Sigmoid colon (tissue), 7 donors: ENCODE measurements at places on chromosomes 16 and 17. TPM values are rescaled to one million over a fixed set of nuclear protein-coding genes. Genes with fewer than 3 reads are reported as not detected.

DNA sequence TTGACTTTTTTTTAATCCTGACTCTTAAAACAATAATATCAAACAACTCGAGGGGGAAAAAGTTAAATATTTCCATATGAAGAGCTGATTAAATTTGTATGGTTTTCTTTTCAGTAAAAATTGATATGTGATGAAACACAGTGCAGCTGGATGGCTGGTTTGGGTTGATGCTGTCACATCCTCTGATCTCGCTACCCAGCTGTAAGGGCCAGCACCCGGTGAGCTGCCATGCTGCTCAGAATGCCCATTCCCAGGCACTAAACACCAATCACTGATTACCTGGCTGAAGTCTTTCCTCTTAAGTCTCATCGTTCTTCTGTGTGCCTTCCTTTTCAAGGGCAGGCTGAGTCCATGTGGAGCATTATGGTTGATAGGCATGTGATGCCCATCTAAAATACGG lies 234.3 kb downstream of the IRX3 start:
- DNase-seq = no peak

DNA sequence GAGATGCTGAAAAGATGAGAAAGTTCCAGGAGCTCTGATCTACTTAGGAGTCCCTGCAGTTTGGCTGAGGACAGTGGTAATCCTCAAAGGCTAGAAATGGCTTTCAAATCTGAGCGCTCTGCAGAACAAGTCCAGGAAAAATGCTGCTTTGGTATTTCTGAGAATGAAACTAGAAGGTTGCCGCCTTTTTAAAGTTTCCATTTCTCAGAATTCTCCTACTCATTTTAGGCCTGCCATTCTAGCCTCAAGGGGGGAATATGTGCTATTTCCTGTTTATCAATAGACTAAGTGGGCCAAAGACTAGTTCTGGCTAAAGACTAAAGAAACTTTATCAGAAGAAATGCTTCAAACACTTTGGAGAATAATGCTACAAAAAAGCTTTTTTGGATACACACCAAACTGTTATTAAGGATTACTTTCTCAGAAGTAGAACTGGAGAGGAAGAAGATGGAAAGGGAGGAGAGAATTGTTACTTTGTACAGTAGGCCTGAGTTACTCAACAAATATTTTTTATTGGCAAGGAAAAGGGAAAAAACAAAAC lies at the start of gene SLFN12L:
TSS of gene SLFN12L (minus strand) at position 78 of the 541 bp plus-strand sequence. CDS start 15,314 bp downstream, outside the sequence.
- no peak for DNase-seq

- peak; percentile 76 for DNase-seq
Observed at GRCh38 chr17:38322156-38322779, 21.5 kb downstream of the GPR179 start.

KRT16 gene
- total RNA-seq = 0.83 TPM

DNA sequence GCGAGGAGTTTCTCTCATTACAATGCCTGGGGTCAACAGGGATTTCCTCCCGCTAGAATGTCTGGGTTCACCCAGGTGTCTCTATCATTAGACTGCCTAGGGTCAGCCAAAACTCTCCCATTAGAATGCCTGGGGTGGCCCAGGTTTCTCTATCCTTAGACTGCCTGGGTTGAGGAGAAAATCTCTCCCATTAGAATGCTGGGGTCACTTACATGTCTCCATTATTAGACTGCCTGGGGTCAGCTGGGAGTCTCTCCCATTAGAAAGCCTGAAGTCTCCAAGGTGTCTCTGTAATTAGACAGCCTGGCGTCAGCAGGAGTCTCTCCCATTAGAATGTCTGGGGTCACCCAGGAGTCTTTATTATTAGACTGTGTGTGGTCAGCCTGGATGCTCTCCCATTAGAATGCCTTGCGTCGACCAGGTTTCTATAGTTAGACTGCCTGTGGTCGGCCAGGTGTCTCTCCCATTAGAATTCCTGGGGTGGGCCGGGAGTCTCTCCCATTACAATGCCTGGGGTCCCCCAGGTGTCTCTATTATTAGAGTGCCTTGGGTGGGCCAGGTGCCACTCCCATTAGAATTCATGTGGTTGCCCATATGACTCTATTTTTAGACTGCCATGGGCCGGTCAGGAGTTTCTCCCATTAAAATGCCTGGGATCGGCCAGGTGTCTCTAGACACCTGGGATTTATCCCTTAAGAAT lies 2272.1 kb downstream of the TP53TG3F start:
- no peak for DNase-seq

SLC22A31 gene
- total RNA-seq = not detected

DNA sequence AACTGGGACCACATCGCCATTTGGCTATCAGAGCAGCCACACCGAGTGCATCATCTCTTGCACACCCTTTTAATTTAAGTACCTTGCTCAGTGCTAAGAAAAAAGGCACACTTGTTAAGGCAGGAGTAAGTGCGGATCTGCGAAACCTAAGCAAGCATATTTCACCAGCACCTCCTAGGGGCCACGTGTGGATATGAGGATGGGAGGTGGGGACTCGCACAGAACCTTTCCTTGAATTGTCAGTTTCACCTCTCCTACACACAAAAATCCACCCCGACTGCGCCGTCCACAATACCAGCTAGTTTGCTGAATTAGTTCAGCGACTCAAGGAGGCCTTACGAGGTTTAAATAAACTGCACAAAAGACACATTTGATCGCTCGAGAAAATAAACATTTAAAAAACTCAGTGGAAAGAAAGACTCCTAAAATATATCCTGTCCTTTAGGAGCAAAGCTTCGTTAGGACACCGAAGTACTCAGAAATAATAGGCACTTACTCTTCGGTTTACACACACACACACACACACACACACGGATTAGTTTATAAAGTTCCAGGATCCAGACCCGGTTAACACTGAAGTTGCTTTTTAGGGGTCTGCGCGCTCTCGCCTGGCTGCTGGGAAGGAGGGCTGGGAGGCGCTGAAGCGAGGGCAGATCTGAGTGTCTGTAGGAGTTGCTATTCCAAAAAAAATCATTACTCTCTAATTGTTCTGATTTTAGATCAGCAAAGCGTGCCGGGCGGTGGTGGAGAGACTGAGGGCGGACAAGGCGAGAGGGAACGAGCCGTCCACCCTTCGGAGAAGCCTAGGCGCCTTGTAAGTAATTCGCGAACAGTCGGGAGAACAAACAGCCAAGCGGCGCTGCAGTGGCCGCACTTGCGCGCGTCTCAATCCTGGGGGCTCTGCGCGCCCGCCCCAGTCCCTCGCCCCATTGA lies 1.0 kb upstream of the KCNJ2 start:
- peak; percentile 73 for DNase-seq

DNA sequence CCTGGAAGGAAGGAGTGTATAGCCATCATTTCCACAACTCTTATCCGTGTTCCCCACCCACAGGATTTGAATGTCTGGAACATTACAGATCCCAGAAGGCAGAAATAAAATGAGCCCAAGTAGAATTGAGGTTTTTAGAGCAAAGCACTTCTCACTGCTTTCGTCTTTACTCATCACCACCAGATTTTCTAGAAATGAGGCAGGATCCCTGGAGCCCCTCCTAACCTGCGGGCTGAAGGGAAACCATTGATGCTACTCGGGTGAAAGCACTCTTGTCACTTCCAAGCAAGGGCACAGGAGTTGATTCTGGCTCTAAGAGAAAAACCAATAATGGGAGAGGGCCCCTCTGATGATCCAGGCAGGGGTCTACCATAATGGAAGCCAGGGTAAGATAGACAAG lies 2.8 kb upstream of the ALDOC start:
- no peak for DNase-seq

DNA sequence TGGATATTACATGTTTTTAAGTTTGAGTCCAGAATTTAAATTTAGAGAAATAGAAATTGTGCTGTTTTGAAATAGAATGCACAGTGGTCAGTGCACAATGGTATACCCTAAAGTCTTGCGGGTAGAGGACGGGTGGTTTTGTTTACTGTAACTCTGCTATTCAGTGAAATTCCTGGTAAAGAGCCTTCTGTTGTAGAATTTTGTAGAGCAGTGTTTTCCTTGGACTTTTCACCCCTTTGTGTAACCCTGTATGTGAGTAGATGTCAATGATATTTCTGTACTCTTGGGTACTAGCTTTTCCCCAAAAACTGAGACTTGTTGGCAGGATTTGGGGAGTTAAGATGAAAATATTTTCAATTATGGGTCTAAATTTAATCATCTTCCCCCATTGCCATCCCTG lies 19.5 kb downstream of the IST1 start:
- DNase-seq = no peak

DNA sequence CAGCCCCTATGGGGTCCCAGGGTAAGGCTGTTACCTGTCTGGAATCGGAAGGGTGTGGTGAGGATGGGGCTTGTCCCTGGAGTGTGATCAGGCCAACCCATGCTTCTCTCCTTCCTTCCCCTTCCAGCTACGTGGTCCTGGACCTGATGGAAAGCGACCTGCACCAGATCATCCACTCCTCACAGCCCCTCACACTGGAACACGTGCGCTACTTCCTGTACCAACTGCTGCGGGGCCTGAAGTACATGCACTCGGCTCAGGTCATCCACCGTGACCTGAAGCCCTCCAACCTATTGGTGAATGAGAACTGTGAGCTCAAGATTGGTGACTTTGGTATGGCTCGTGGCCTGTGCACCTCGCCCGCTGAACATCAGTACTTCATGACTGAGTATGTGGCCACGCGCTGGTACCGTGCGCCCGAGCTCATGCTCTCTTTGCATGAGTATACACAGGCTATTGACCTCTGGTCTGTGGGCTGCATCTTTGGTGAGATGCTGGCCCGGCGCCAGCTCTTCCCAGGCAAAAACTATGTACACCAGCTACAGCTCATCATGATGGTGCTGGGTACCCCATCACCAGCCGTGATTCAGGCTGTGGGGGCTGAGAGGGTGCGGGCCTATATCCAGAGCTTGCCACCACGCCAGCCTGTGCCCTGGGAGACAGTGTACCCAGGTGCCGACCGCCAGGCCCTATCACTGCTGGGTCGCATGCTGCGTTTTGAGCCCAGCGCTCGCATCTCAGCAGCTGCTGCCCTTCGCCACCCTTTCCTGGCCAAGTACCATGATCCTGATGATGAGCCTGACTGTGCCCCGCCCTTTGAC lies 2.4 kb downstream of the MAPK7 start:
- DNase-seq = peak; percentile 69

TP53TG3B gene
- not detected for total RNA-seq

GRCh38 chr16:73279451-73279850 lies 231.5 kb upstream of the ZFHX3 start:
- DNase-seq = no peak

GRCh38 chr16:51110700-51111157 lies 40.3 kb downstream of the SALL1 start:
- DNase-seq = no peak

DNA sequence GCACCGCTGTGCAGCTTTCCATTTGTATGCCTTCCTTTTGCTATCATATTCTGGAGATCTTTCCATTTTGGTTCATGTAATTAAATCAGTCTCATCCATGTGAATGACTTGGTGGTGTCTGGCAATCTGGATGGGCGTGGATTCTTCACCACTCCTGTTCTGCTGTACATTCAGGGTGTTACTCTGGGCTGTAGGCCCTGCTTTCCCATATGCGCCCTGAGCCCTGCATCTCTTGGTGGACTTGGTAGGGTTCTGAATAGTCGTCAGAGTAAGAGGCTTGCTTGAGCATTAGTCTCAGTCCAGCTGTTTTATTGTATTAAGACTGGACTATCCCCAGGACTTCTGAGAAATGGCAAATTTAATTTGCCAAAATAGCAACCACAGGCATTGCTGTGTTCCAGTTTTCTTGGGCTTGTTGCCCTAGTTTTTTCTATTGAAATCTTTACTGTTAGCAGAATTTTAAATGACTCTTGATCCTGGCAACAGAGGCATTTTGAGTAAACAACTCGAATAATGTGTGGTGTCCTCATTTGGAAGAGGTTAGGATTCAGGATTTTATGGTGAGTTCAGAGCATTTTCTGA lies 14.9 kb downstream of the BANP start:
- no peak for DNase-seq

- peak; percentile 27 for DNase-seq
Observed at GRCh38 chr17:78655251-78655940, 78.2 kb upstream of the DNAH17 start.

CACNG3 gene
- total RNA-seq = not detected

GRCh38 chr17:31802502-31802901 lies 56.5 kb downstream of the COPRS start:
- DNase-seq = peak; percentile 49

DNA sequence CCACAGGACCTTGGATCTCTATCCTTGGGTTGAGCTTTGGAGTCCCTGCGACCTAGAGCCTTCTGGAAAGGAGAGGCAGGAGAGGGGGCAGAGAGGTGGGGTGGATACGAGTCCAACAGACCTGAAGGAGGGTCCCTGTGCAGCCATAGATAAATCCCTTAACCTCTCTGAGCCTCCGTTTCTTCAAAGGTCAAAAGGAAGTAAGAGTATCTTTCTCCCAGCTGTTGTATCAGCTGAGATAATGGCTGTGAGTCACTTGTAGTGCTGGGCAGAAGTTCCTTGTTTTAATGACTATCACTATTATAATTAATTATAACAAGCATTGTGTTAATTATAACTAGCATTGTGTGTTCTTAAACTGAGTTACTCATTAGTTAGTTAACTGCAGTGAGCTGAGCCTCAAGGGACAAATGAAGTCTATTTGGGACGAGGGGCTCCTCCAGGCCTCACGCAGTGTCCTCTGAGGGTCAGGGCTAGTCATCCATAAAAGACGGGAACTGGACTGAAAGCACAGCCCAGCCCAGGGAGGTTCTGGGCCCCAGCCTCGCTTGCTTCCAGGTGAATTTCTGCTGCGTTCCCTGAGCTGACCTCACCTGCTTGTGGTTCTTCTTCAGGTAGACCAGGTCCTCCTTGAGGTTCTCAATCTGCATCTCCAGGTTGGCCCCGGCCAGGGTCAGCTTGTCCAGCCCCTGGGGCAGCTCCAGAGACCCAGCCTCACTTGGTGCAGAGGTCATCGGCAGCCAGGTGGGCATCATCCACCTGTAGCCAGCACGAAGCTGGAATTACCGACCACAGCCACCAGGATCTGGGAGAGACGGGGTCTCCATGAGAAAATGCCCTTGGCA lies 5.7 kb upstream of the KRT17 start:
- DNase-seq = no peak

GRCh38 chr17:40481106-40481505 lies 20.3 kb downstream of the TNS4 start:
- DNase-seq = no peak

AKAP10 gene
- total RNA-seq = 37.5 TPM

DNA sequence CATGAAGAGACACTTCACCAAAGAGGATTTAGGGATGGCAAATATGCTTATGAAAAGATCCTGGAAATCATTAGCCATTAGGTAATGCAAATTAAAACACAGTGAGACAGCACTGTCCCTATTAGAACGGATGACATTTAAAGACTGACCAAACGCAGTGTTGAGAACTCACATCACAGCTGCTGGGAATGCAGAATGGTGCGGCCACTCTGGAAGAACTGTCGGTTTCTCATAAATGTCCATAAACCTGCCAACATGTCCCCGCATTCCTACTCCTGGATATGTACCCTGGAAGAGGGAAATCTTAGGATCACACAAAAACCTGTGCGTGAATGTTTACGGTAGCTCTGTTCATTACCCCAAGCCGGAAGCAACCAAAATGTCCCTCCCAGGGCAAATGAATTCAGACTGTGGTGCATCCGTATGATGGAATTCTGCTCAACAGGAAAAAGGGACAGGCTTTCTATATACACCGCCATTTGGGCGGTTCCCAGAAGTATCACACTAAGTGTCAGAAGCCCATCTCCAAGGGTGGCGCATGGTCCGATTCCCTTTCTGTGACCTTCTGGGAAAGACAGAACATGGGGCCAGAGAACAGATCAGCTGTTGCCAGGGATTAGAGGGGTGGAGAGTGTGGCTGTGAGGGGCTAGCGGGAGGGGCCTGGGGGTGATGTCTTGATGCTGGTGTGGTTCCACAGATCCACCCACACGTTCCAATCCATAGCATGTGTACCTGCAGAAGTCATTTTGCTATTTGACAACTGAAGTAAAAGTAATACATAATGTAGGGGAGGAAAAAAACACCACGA lies 197.2 kb upstream of the CHMP6 start:
- DNase-seq = peak; percentile 57

- no peak for DNase-seq
Observed at GRCh38 chr17:48596000-48596734, 2.6 kb upstream of the HOXB5 start.

KRT24 gene
- 0.36 TPM for total RNA-seq
